ENCODE measurements at places on chromosomes 1 and 21.
A peak's percentile ranks its signal among the peaks of the same experiment; 100 is the strongest.

DNA sequence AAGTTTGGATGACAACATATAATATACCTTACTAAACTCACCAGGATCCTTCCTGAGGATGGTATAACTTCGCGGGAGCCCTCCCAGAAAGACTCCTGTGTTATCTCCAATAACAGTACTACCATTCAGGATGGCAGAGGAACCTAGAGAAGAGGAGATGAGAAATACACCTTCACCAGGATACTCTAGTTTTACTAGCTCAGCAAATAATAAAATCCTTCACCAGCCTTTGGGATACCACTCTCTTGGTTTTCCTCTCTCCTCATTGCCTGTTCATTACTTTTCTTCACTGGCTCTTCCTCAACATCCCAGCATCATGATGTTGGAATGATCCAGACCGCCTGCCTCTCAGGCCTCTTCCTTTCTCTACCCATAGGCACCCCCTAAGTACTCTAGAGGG, 336.6 kb downstream of the USH2A start:
- no peak for DNase-seq

DNA sequence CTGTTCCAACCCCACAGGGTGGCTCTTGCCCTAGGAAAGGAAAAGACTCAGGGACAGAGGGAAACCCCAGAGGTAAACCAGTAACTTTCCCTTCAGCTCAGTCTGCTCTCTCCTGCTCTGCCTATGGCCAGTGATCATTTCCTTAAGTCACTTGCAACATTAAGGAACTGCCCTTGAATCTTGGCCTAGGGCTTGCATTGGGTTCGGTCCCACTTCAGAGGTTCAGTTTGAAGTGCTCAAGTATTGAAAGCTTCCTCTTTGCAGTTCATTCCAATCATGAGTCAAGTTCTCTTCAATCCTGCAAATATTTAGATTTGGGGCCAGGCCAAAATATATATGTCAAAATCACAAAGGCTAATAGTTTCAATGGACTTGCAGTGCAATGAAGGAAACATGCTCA, 97.7 kb upstream of the IRF2BP2 start:
- DNase-seq, result no peak

DNA sequence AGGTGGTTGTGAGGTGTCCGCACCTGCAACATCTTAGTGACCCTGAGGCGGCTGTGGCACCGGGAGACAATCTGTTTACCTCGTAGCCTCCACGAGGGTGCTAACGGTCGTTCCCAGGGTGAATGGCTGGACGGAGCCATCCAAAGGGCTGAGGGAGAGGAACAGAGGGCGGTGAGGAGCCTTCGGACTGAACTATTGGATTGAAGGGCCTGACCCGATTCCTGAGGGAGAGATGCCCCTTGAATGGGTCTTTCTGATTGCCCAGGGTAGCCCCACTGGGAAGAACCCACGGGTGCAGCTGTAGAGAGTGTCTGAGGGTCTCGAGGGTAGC, 2.3 kb downstream of the NR5A2 start:
- no peak for DNase-seq

GRCh38 chr1:119964673-119965363, 68.5 kb upstream of the ADAM30 start:
- peak; percentile 23 for DNase-seq

DNA sequence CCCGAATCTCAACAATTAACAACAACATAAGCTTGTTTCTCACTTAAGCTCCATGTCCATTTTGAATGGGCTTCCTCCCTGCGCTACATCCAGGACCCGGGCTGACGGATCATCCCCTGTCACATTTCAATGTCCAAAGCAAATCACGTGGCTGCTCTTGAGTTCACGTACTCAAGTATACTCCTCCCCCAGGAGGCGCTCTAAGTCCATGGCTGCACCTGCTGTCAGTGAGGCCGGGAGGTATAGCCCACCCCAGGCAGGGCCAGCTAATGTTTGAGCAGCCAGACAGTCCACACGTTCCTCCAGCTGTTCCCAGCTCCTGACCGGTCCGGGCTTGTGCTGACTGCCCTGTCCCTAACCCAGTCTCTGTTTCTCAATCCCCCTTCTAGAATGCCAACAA, 220.8 kb downstream of the SLC35F3 start:
- DNase-seq, result no peak

DNA sequence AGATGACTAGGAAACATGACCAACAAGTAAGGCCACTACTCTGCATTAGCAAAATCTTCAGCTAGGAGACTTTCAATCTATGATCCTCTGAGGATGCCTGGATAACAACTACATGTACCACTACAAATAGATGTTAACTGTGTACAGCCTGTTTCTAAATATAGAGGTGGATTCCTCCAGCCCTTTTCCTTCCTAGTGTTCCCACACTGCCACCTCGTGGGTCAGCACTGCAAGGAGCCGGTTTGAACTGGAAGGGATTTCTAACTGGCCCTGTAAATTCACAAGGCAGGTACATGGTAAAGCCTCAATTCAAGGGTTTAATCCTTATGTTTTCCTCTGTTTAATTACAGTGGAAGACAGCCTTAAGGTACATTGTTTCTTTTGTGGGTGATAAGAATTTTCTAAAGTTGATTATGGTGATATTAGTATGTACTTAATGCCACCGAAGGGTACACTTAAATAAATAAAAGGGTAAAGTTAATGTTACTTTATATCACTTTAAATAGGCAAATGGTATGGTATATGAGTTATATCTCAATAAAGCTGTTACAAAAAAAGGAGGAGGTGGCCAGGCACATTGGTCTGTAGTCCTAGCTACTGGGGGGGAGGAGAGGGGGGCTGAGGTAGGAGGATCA, 14.4 kb downstream of the SMYD3 start:
- peak; percentile 49 for DNase-seq

DNA sequence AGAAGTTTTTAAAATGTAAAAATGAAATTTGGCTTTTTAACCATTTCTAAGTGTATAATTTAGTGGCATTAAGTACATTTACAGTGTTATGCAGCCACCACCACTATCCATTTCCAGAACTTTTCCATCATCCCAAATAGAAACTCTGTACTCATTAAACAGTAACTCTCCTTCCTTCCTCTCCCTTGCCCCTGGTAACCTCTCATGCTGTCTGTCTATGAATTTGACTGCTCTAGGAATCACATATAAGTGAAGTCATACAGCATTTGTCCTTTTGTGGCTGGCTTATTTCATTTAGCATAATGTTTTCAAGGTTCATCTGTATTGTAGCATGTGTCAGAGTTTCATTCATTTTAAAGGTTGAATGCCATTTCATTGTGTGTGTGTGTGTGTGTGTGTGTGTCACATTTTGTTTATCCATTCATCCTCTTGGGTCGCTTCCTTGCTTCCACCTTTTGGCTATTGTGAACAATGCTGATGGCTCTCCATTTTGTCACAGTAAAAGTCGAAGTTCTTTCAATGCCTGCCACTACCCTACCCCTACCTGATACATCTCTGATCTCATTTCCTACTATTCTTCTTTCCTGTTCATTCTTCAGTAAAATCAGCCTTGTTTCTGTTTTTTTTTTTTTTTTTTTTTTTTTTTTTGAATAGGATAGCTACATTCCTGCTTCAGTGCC, 45.3 kb downstream of the F3 start:
- no peak for DNase-seq

- DNase-seq, result no peak
These were observed 113.1 kb upstream of the FGGY start for GRCh38 chr1:59183749-59184317.

- no peak for DNase-seq
These were observed 67.7 kb downstream of the MACF1 start for GRCh38 chr1:39272027-39272797.

GRCh38 chr1:43590388-43590925, 59.5 kb upstream of the KDM4A start:
- no peak for DNase-seq

GRCh38 chr1:110472546-110472945, 21.6 kb downstream of the PROK1 start:
- no peak for DNase-seq

DNA sequence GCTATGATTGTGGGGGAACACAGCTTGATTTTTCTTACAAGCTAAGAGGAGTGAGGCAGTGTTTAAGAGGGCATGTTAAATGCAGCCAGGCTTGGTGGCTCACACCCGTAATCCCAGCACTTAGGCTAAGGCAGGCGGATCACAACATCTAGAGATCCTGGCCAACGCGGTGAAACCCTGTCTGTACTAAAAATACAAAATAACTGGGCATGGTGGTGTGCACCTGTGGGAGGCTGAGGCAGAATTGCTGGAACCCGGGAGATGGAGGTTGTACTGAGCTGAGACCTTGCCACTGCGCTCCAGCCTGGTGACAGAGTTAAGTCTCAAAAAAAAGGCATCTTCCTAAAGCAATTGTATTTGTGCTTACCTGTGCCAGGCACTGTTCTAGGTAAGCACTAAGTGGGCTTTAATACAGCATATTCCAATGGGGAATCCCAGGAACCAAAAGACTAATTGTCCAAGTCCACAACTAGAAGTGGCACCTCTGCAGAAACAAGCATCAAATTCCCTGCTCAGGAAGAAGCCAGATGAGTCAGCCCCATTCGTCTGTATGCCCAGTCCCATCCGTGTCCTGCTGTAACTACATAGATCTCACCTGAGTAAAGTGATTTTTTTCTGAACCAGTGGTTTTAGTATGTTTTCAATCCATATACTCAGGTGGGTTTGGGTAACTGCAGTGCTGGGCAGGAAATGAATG, 4.6 kb downstream of the RCC1 start:
- DNase-seq, result no peak

- DNase-seq, result no peak
These were observed 51.0 kb downstream of the RUNX3 start for GRCh38 chr1:24878775-24879742.

DNA sequence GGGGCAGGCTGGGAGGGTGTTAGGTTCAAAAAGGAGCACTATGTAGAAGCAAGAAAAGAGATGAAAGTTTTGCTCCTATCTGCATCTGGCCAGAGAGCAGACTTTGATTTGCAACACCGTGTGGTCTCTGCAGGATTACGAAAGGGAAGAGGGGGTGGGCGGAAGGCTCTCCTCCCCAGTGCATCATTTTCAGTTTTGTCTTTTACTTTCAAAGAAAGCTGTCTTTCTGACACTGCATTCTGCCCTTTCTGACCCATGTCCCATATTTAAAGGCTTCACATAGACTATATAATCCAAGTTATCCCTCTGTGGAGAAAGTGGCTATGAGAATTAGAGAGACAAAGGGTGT, 126.5 kb downstream of the RHOU start:
- no peak for DNase-seq

GRCh38 chr1:228178737-228179684, 13.4 kb downstream of the IBA57 start:
- no peak for DNase-seq

GRCh38 chr1:40122855-40123254, 25.8 kb upstream of the PPT1 start:
- no peak for DNase-seq

- DNase-seq, result no peak
These were observed 94.7 kb upstream of the TARDBP start for GRCh38 chr1:10917513-10918454.

- DNase-seq, result no peak
These were observed 19.7 kb downstream of the BRINP2 start for GRCh38 chr1:177190308-177190970.

- DNase-seq, result peak; percentile 85
These were observed 51.9 kb upstream of the LPAR3 start for GRCh38 chr1:84944767-84945486.

GRCh38 chr1:4894566-4894965, 240.2 kb downstream of the AJAP1 start:
- no peak for DNase-seq
